ENCODE measurements at places on chromosomes 7 and 10.

- no peak for DNase-seq
Observed at GRCh38 chr7:96426027-96426426, 104.1 kb upstream of the SLC25A13 start.

DNA sequence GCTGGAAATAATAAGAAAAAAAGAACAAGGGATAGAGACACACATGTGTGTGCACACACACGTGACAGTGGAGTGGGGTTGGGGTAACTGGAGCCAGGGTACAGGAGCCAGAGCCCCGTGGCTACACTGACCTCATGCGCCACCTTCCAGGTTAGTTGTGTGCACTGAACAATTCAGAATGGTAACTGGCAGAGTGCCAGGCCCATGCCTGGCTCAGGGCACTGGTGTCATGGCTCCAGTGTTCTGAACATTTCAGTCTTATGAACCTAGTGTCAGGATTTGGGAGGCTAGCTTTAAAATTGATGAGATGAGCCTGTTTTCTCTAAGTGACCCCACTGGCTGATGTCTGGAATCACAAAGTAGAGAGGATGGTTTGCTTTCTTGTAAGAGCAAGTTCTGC, 269.6 kb downstream of the SORCS3 start:
- DNase-seq: no peak

DNA sequence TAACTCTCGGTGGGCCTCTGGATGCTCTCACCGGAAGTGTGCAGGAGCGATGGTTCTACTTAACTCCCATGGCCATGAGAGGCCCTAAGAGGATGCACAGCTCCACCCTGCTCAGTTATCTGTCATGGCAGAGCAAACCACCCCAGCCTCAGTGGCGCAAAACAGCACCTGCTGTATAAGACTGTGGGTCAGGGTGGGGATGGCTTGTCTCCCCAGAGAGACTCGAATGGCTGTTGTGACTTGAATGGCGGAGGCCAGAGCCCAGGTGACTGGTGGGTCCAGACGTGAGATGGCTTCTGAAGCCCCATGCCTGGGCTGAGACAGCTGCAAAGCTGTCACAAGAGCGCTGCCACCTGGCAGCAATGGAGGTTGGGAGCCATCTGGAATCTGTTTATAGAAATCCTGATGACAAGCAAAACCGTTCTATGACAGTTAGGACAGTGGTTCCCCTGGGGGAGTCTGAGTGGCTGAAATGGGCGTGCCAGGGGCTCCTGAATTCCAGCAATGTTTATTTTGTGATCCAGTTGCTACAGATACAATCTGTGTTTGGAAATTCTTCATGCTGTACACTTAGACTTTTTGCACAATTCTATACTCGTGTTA, 490.5 kb downstream of the TCERG1L start:
- no peak for DNase-seq

DNA sequence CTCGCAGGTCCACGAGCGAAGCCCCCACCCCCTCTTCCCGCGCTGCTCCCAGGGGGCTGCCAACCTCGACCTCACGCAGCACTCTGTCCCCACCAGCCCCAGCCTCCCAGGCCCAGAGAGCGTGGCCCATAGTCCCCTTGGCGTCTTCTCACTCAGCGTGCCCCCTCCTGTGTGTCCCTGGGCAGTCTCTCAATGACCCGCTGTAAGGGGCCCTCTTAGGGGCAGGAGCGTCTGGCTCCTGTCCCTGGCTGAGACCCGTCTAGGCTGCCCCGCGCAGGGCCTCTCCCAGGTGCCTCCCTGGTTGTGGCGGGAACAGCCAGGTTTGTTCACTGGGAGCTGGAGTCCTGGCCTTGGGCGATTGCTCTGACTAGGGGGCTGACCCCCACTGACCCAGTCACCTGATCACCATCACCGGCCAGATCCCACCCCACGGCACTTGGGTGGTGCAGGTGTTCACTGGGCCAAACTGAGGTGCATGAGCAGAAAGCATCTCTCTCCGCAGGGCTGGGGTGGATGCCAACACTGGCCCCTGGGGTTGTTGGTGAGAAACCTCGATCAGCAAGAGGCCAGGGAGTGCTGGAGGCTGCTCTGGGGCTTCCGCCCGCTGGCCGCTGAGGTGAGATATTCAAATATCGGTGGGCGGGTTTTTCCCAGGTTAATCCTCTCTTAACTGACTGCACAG, 12.6 kb upstream of the WDFY4 start:
- DNase-seq: no peak

GRCh38 chr7:158001003-158001402, 586.6 kb downstream of the PTPRN2 start:
- no peak for DNase-seq

Data from stimulated activated CD8-positive, alpha-beta memory T cell treated with anti-CD3 and anti-CD28 coated beads, Interleukin-4, amount 100 ng/mL, for 1 hour (primary cell).